ENCODE measurements at places on chromosomes 7 and 10.

GRCh38 chr7:44709011-44709915 is 39.4 kb upstream of the ZMIZ2 start:
- DNase-seq, result no peak

GRCh38 chr7:128011131-128011661 is 20.0 kb downstream of the LRRC4 start:
- DNase-seq, result no peak

DNA sequence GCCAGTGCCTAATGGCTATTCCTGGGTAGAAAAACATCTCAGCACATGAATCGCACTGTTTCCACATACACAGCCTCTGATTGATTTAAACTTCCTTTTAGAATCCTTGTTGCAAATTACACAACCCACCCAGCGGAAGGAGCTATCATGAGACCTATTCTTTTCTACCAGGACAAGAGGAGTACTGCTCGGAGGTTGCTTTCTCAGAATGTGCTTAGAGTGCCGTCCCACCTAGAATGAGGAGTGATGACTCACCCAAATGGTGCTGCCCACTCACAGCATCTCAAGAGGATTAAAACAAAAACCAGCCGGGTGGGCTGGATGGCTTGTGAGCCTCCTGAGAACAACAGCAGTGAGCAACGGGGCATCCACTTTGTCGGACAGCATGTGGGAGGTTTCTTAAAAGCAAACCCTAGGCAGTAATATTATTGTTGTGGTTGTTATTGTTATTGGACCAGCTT is 128.9 kb downstream of the DGKI start:
- no peak for DNase-seq

- DNase-seq, result no peak
Measured at GRCh38 chr10:77511498-77512218, 126.0 kb downstream of the KCNMA1 start.

DNA sequence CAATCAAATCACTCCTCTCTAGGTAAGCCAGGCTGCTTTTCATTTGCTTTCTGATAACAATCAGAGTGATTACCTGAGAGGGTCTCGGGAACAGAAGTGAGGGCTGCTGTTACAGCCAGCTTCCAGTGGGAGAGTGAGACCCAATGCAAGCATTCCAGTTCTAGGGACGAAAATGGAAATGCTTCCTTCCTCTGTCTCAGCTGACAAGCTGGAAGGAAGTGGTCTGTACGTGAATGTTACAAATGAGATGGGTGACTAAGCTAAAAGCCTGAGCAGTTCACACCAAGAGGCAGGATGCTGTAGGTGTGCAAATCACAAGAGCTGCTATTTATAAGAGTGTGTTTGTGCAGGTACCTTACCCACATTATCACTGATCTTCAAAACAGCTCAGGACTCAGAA is 772.4 kb downstream of the GRID1 start:
- no peak for DNase-seq

DNA sequence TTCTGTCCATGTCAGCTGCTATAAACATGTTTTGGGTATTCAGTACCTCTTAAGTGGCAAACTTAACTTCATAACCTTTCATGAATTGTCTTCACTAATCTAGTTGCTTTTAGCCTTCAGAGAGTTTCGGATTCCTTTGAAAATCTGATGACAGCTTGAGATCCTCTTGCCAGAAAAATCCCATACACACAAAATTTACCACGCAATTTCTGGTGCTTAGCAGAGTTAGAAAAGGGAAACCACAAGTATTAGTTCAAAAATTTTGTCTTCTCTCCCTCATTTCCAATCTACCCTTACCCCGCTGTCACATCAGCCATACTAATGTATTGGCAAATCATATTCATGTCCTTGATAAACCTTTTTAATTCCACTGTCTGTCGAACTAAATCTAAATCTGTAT is 72.7 kb upstream of the TMEM106B start:
- DNase-seq, result no peak

DNA sequence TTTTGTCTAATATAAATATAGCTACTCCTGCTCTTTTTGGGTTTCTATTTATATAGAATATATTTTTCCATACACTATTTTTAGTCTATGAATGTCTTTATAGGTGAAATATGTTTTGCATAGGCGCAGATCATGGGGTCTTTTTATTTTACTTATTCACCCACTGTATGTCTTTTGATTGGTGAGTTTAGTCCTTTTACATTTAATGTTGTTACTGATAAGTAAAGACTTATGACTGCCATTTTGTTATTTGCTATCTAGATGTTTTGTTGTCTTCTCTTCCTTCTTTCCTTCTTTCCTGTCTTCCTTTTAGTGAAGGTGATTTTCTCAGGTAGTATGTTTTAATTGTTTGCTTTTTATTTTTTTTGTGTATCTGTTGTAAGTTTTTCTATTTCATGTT is 276.8 kb upstream of the CNTNAP2 start:
- DNase-seq, result no peak

- no peak for DNase-seq
Measured at GRCh38 chr10:79605308-79605707, 5.4 kb upstream of the SFTPA1 start.

DNA sequence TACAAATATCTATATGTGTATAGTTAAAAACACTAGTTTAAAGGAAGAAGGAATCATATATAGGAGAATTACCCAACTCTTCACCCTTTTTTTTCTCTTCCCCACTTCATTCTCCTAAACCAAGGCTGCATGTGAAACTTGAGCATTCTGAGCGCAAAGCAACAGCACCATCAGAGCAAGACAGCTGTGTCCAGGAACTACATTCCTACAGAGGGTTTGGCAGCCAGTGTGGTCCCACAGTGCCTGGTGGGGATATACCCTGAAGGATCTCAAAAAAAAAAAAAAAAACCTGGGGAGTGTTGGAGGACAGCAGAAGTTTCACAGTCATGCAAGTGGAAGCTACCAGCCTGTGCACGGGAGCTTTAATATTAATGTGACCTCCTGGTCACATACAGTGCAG is 310.4 kb downstream of the CTNNA3 start:
- DNase-seq, result peak; percentile 20

GRCh38 chr10:112126901-112127300 is 56.7 kb downstream of the GPAM start:
- DNase-seq, result no peak

GRCh38 chr7:148262721-148263229 is 327.8 kb upstream of the C7orf33 start:
- DNase-seq, result peak; percentile 76

GRCh38 chr10:99996671-99997648 is 12.8 kb downstream of the DNMBP start:
- no peak for DNase-seq

DNA sequence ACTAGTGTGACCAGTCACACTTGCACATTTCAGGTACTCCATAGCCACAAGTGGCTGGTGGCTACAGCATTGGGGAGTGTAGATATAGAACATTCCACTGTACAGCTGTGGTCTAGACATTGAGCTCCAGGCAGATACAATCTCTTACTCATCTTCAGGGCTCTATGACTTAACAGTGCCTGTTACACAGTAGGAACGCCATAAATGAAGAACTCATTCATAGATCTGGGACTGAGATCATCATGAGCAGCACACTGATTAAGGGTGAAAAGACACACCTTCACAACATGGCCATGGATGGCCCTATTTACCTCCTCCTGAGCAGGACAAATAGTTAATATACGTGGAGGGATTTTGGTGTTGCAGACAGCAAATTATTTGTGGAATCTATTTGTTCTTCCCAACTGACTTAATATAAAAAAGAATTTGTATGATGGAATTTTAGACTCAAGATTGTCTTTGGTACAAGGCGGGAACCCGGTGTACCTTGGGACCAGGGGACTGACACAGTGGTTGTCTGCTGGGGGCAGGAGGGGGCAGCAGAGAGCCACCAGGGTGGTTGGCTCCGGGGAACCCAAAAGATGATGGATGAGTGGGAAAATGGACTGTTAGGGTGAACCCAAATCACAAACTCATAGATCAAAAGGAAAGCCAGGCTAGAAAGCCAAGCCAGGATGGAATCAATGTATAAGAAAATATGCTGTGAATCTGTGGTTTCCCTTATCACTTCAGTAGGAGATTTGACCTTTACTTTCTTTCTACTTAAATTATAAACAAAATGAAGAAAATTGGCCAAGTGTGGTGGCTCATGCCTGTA is 24.3 kb upstream of the CPA2 start:
- DNase-seq, result peak; percentile 32
